ENCODE measurements at places on chromosomes 13 and 19. TPM values are rescaled to one million over a fixed set of nuclear protein-coding genes. Genes with fewer than 3 reads are reported as not detected.

CGB1 gene
- total RNA-seq, result not detected

ZNF208 gene
- 0.72 TPM for total RNA-seq

SHISA7 gene
- total RNA-seq, result not detected

ZNF729 gene
- not detected for total RNA-seq

APOE gene
- total RNA-seq, result 866 TPM

ZNF541 gene
- 1.1 TPM for total RNA-seq

C13orf42 gene
- not detected for total RNA-seq

ADAT3 gene
- total RNA-seq, result 4.0 TPM

RCBTB1 gene
- 7.2 TPM for total RNA-seq
